ENCODE measurements at places on chromosomes 6 and 20.

DNA sequence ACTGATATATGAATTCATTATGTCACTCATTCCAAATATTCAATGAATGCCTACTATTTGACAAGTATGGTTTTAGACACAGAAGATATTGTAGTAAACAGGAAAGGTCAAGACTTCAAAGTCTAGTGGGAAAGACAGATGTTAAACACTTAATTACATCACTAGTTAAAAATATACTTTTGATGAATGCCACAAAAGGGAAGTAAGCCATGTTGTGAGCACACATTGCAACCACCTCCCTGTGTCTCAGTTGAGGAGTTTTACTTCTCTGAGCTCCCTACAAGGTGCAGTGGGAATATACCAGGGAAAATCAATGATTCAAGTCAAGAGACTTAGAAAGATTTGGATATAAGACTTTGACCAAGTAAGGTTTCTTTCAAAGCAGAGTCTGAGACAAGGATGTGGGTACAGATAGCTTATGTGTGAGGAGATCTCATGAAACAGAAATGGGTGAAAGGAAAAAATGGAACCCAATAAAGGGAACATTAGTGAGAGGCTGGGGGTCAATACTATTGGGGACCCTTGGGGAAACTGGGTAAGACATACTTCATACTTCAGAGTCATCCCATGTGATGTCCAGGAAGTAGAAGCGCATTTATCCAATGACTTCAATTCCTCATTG, 503.7 kb downstream of the KIF16B start:
- DNase-seq = no peak

DNA sequence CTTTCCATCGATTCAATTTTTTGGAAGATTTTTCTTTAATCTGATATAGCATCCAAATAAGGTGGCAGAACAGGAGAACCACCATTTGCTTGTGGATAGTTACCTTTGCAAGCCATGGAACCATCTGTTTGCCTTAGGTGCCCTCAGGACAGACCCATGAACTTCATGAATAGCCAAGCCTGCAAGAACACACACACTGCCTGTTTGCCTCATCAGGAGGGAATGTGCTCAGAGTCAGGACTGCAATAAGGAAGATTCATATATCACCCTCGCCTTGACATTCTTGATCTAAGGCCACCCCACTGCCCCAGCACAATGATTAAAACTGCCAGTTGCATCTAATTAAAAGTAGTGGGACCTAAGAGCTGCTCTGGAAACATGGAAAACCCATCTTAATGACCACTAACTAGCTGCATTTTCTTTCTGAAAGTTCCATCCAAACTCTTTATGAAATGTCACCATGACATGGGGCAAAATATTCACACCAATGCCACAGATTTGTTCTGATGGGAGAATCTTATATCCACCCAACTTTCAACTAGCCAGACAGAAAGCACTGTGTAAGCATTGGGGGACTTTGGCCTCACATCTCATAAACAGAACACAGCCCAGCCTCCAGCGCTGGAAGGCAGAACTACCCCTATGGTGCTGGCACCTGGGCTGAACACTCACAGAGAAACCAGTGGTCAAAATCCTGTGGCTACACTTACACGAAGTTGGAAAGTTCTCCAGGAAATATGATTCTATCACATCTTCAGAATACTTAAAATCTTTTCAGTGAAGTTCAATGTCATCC, 48.3 kb downstream of the TBXT start:
- DNase-seq = no peak

- no peak for DNase-seq
Measured at GRCh38 chr20:2871661-2872458, 1.4 kb upstream of the PTPRA start.

DNA sequence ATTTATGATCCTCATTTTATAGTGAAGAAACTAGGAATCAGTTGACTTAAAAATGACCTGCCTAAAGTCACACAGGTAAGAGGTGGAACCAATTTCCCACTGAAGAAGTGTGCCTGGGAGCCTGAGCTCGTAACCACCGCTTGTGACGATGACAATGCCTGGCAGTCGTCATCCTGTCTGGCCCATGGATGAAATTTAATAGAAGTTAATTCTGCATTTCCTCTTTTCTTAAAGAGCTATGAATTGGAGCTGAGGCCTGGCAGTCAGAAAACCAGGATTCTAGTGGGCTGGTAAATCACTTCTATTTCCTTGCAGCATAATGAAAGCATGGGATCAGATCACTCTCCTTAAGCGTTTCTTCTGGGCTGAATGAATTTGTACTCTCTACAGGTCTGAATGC, 200.0 kb upstream of the SGK1 start:
- no peak for DNase-seq

DNA sequence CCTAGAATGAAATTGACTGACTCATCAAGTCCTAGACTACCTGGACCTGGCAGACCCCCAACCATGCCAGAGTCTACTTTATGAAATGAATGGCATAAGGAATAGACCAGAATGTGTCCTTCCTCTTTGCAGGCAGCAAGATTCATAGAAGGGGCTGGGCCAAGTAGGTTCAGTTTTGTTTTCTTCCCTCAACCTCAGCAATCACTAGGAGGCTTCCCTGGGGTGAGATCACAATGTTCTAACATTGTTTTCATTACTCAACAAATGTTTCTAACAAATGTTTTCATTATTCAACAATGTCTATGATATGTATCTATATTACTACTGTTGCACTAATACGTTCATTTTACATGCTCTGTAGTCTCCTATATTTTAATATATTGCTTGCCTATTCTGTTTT, 8.4 kb upstream of the FAM162B start:
- no peak for DNase-seq

GRCh38 chr20:59812286-59813125, 120.9 kb downstream of the SYCP2 start:
- DNase-seq = no peak

DNA sequence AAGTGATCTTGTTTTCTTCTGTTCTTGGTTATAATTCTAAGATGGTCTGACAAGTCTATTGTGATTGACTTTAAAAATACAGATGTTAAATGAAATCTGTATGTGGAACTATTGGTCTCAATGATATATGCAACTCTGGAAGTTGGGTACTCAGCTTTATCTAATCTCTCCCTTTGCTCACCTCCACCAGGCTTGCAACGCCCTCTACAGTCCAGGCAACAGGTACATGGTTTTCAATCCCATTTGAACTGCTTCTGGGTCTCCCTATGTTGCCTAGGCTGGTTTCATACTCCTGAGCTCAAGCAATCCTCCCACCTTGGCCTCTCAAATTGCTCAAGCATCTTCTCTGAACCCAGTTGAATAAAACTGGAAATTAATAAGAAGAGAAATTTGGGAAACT, 25.6 kb upstream of the HLA-DQB1 start:
- DNase-seq = no peak

DNA sequence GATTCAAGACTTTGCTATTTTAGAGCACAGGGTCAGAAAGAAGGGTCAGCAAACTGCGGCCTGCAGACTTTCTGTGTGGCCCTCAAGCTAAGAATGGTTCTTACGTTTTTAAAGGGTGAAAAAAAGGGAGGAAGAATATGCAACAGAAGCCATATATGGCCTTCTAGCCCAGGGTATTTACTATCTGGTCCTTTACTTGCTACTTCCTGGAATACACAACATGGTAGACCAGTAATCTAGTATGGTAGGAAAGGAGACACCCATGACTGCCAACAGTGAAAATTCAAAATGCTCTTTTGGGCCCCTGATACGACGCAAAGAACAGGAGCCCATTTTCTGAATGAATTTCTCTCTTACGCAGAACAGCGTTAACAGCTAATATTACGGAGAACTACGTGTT, 60.4 kb upstream of the EMILIN3 start:
- DNase-seq = no peak

- no peak for DNase-seq
Measured at GRCh38 chr6:1346101-1346500, 34.2 kb downstream of the FOXQ1 start.

DNA sequence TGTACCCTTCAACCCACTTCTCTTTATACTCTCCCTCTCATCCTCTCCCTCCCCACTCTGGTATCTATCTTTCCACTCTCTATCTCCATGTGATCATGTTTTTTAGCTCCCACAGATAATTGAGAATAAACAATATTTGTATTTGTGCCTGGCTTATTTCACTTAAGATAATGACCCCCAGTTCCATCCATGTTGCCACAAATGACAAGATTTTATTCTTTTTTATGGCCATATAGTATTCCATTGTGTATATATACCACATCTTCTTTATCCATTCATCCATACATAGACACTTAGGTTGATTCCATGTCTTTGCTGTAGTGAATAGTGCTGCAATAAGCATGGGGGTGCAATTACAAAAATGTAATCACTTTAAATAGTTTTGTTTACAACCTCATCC, 62.3 kb downstream of the LY86 start:
- DNase-seq = no peak

- DNase-seq = no peak
Measured at GRCh38 chr20:39762716-39763115, 800.6 kb downstream of the DHX35 start.

GRCh38 chr6:2004888-2005287, 240.5 kb downstream of the GMDS start:
- no peak for DNase-seq

GRCh38 chr6:1758076-1758679, 148.5 kb downstream of the FOXC1 start:
- DNase-seq = no peak

- no peak for DNase-seq
Measured at GRCh38 chr6:118468682-118469465, 79.2 kb upstream of the PLN start.

DNA sequence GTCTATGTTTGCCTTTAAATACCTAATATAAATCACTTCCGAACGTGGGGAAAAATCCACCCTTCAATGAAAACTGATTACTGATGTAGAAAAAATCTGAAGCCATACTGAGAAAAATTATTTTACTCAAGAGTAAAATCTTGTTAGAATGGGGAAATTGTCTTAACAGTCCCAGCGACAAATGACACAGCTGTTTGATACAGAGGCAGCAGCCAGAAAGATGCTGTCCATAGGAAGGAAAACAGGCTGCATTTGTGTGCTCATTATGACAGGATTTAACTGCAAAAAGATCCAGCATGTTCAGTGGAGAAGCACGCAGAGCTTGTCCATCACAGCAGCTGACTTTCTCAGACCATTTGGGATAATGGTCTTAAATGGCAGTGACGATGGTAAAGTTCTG, 443.0 kb downstream of the TFAP2B start:
- DNase-seq = no peak

DNA sequence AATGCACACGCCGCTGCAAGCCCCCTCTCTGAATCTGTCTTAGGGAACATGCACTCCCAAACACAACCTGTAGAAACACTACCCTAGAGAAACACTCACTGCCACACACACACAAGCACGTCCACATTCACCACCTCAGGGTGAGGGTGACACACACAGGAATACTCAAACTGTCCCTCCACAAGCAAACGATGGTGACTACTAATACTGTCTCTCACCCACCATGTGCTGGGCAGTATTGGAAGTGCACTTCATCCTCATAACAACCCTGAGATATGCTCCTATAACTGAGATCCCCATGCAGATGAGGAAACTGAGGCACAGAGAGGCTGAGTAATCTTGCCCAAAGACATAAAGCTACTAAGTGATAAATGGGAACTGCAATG, 55.0 kb downstream of the ATP9A start:
- DNase-seq = no peak

DNA sequence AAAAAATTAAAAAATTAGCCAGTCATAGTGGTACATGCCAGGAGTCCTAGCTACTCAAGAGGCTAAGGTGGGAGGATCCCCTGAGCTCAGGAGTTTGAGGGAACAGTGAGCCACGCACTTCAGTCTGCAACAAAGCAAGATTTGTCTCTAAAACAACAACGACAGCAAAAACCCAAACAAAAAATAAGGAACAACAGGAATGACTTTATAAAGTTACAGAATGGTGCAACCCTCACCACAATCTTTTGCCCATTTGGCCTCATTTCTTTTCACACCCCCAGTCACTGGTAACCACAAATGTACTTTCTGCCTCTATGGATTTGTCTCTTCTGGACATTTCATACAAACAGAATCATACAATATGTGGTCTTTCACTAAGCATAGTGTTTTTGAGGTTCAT, 16.7 kb upstream of the ZFAND3 start:
- no peak for DNase-seq

GRCh38 chr20:49388744-49389143, 93.7 kb downstream of the KCNB1 start:
- no peak for DNase-seq

DNA sequence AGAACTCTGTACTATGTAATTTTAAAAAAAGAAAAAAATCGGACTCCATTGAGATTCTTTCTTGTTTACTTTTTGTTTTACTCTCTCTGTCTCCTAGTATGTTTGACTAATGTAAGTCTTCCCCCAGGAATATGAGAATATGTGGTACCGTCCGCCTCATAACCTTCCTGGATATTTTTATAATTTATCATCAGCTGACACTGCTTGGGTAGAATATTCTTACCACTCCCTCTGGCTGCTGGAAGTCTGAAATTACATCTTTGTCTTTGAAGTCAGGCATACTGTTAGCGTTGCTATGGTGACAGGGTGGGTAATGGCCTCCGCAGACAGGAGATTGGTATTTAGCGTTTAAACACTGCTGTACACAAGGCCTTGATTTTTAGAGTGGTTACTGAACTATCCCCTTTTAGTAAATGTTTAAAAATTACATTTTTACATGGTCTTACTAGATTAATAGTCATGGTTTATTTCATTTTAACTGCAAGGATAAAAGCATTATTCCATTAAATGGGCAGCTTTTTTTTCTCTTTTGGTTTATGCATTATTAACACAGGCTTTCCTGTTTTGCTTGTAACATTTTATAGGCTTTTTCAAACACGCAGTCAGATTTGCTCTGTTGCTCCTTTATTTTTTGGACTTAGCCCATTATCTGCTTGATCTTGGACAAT, 176.4 kb downstream of the ARID1B start:
- no peak for DNase-seq

DNA sequence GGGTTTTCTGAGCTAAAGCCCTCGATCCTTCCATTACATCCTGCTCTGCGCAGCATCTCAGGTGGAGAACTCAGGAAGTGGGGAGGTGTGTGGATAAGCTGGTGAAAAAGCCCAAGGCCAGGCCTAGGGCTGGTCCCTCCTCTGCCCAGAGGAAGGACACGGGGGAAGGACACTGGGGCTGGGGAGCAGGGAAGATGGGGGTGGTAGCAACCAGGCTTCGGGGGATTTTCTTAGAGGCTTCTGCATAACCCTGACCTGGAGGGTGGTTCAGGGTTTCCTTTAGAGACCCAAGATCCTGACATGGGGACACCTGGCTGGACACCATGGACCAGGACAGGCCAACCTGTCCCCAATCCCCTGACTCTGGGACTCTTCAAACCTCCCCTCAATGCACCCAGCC, 37.9 kb downstream of the SUN5 start:
- no peak for DNase-seq

GRCh38 chr20:38266426-38266825, 5.9 kb upstream of the KIAA1755 start:
- no peak for DNase-seq

GRCh38 chr6:106182455-106182854, 96.3 kb downstream of the PRDM1 start:
- no peak for DNase-seq
